Bone marrow (tissue), 2 donors: ENCODE measurements at places on chromosomes 2 and 18.
A peak's percentile ranks its signal among the peaks of the same experiment; 100 is the strongest.

DNA sequence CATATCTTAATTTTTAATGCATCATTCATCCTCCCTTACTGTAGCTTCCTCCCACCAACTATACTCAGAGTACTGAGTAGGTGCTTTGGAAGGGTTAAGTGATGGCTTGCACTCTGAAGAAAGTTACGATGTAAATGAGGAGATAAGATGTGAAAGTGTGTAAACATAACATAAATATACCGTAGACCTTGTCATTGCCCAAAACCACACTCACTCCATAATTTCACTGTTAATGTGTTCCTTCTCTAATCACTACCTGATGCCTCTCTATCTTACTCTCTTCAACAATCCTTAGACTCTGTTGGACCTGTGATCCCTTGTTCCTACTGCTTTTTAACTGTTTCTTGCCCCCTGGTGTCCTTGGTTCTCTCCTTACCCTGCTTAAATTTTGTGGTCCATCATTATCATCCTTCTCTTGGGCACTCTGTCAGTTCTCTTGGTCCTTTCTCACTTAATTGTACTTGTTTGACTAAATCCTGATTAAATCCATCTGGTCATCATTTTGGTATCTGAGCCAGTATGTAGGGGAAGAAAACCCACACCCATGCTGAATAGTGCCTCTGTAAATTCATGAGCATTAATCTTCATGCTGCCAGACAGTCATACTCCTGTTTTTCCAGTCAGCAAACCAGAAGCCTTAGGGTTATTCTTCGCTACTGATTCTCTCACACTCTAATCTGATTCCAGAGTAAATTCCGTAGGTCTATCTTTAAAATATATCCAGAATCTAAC, 45.0 kb downstream of the PMS1 start:
- no peak for DNase-seq

GRCh38 chr2:231996797-231997540, 35.5 kb downstream of the DIS3L2 start:
- no peak for DNase-seq

- DNase-seq, result peak; percentile 35
These were observed 3.8 kb downstream of the GALNT5 start for GRCh38 chr2:157261199-157261782.

DNA sequence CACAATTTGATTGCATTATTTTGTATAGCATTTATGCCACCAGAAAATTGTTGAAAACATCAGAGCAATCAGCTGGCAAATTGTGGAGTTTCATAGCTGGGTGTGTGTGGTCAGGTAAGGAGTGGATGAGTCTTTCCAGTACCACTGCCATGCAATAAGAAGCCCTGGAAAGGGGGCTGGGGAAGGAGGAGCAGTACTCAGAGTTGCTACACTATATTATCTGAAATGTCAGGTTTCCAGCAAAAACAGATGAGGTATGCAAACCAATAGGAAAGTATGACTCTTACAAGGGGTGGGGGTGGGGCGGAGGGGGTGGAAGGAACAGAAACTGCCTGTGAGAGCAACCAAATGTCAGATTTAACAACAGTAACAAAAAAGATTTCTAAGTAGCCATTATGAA, 112.2 kb downstream of the SOS1 start:
- no peak for DNase-seq

GRCh38 chr2:254241-254640, 9.6 kb downstream of the SH3YL1 start:
- no peak for DNase-seq

- no peak for DNase-seq
These were observed 22.8 kb downstream of the CRACDL start for GRCh38 chr2:98912957-98913915.
